ENCODE measurements at places on chromosomes 5 and 9. TPM values are rescaled to one million over a fixed set of nuclear protein-coding genes. Genes with fewer than 3 reads are reported as not detected.
A peak's percentile ranks its signal among the peaks of the same experiment; 100 is the strongest.

The LHX6 gene
- 0.77 TPM for total RNA-seq

- DNase-seq = no peak
Measured at GRCh38 chr5:50576686-50577256, 89.7 kb upstream of the PARP8 start.

The SPIN1 gene
- 56.9 TPM for total RNA-seq

The TAF11L5 gene
- not detected for total RNA-seq

The C5 gene
- 0.17 TPM for total RNA-seq

DNA sequence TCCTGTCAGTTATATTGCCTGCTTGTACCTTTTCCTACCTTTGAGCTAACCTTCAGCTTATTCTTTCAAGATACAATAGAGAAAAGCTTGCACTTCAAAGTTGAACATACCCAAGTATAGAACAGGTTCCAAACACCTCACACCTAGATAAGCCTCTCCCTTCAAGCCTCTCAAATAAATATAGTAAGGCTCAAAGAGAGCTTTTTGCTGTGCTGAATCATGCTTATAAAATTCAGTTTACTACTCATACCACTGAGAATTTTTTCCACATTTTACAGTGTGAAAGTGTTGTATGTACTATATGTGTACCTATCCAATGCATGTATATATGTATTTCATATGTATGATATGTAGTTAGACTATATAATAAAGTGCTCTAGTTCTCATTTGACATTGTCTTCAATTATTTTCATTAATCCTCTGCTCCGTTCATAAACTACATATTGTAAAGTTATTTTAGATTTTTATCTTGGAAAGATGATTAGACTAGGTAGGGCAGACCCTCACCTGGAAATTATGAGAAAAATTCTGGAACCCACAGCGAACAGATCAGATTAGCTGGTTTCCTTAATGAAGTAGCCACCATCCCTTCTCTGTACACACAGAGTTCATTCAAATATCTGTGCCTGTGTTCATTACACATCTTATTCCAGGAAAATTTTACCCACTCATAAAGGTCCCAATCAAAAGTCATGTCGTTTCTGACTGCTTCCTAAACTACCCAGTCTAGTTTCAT, 149.2 kb upstream of the RGMB start:
- DNase-seq = no peak

- DNase-seq = peak; percentile 34
Measured at GRCh38 chr9:134325813-134326723, at the start of gene RXRA. Gene RXRA, plus strand, starts transcription at chr9:134326455. Its CDS starts 177 bp downstream, at chr9:134326632.

The FBP2 gene
- not detected for total RNA-seq

- DNase-seq = no peak
Measured at GRCh38 chr5:179516221-179516620, 34.1 kb upstream of the RUFY1 start.

GRCh38 chr5:110032376-110032775, 342.6 kb downstream of the MAN2A1 start:
- DNase-seq = no peak

GRCh38 chr5:172858511-172858989, 24.5 kb downstream of the ERGIC1 start:
- no peak for DNase-seq

GRCh38 chr5:56228631-56229030, 4.5 kb downstream of the ANKRD55 start:
- DNase-seq = no peak

The IFNA13 gene
- total RNA-seq = not detected

The TMEM252 gene
- not detected for total RNA-seq

The FABP6 gene
- total RNA-seq = 0.70 TPM

The MARCHF3 gene
- total RNA-seq = 5.0 TPM
